Hypothalamus (tissue), 51 donors: ENCODE measurements at places on chromosomes 16 and 17.

DNA sequence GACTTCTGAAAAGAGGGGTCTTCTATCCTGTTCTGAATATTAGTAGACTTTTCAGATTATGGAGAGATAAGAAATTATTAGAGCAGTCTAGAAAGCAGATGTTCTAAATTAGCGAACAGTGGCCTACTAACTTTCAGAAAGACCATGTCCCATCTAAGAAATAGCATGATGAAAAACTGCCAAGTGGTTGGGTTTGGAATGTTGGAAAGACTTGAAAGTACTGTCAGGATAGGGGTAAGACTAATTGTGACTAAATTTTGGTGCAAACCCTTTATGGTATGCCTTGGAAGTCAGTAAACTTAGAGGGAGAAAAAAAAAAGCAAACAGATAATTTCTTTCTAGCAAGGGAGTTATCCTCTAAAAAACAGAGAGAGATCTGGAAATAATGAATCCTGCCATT lies 41.1 kb downstream of the TANGO6 start:
- no peak for DNase-seq

GRCh38 chr16:3952737-3953131 lies 72.2 kb upstream of the CREBBP start:
- no peak for DNase-seq

GRCh38 chr17:17568772-17569195 lies 22.7 kb downstream of the PEMT start:
- no peak for DNase-seq

DNA sequence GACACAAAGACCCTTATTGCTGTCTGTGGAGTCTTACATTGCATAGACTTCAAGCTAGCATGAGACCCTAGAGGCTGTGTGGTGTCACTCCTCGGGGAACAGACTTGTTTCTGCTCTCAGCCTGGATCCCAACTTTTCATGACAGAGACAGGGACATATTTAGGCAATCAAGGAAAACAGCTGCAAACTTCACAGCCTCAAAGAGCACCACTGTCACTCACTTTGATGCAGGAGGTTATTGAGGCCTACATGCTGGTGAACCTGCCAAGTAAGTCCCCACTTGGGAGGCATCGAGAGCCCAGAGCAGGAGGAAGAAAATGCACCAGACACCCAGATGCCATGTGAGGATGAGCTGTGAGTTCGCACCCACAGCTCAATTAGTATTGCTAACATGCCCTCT lies 10.3 kb downstream of the CBLN1 start:
- DNase-seq, result no peak

GRCh38 chr17:17740615-17741348 lies 59.5 kb downstream of the RAI1 start:
- peak; percentile 44 for DNase-seq

DNA sequence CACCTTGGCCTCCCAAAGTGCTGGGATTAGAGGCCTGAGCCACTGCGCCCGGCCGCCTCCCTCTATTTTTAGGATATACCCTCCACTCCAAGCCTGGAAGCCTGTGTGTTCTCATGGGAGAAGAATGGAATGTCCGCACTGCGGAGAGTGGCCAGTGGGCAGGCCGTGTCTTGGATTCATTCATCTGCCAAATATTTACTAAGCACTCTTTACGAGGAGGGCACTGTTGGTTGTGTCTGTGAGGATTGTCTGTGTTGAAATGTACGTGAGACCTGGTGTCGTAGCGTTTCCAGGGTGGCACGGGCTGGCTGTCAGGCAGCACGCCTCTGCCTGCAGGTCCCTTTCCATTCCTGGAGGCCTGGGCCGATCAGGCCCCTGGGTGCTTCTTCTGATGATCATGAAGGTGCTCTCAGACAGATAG lies 19.2 kb downstream of the PGS1 start:
- no peak for DNase-seq

DNA sequence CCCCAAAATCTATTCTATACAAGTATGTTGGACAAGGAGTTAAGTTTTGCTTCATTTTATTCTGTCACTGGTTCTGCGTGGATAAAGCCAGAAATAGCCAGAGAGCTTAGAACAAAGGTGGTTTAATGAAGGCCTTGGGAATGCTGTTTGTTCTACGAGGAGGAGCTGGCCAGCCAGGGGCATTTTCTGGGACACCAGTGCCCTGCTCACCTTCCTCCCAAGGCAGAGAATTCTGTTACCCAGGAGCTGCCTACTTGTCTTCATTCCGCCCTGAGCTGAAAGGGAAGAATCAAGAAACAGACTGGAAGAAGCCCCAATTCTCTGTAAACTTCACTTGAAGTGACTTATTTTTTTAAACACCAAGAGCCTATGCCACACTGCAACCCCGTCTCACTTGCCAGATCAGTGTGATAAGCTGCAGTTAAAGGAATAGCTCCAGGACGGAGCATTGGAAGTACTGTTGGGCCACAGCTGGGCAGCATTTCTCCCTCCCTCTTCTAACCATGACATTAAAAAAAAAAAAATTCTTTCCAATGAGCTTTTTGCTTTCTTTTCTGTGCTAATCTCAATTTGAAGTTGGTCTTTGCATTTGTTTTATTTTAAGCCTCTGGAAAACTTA lies 149.8 kb upstream of the DYNLRB2 start:
- no peak for DNase-seq

GRCh38 chr17:68450391-68450790 lies 6.9 kb downstream of the WIPI1 start:
- DNase-seq, result no peak

- DNase-seq, result no peak
Measured at GRCh38 chr17:69480245-69480644, 65.7 kb downstream of the MAP2K6 start.

DNA sequence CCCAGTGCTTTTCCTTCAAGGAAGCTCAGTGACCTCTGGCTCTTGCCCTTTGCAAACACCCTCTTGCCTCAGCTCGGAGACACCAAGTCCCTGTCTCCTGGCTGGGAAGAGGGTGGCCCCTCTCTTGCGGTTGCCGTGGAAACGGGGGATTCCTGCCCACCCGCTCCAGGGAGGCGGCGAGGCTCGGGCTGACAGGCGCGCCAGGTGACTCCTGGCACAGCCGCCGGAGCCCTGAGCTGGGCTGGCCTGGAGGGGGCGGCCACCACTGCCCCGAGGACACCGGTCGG lies 71.4 kb downstream of the ABR start:
- no peak for DNase-seq

- no peak for DNase-seq
Measured at GRCh38 chr17:4741544-4741943, 1.8 kb upstream of the CXCL16 start.

DNA sequence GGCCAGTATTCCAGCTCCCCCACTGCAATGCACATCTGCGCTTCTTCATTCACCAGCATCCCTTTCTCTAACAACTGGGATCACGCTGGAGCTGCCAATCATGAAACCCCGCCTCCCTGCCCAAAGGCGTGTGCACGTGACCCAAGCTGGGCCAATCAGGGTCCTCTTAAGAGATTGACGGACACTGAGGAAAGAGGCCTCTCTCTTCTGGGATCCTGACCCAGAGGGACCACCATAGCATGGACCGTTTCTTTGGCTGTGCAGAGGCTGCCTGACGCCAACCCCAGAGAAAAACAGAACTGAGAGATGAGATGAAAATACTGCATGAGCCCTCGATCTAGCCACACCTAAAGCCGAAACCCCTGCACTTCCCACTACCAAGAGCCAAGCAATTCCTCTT lies 32.0 kb downstream of the COTL1 start:
- peak; percentile 54 for DNase-seq

DNA sequence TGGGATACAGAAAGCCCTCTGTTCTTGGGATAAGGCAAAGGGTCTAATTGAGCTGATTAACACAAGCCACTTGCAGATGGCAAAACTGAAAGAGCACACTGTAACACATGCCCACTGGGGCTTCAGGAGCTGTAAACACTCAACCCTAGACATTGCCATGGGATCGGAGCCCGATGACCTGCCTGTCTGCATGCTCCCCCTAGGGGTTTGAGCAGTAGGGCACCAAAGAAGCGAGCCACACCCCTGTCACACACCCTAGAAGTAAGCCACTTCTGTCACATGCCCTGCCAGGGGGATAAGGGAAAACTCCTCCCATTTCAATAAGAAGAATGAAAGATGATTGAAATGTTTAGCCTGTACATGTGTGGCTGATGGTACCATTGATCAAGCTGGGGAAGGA lies 81.3 kb upstream of the IRX6 start:
- no peak for DNase-seq

- no peak for DNase-seq
Measured at GRCh38 chr17:38559051-38559879, 46.5 kb downstream of the SRCIN1 start.

- no peak for DNase-seq
Measured at GRCh38 chr17:17191961-17192381, 14.2 kb downstream of the PLD6 start.

DNA sequence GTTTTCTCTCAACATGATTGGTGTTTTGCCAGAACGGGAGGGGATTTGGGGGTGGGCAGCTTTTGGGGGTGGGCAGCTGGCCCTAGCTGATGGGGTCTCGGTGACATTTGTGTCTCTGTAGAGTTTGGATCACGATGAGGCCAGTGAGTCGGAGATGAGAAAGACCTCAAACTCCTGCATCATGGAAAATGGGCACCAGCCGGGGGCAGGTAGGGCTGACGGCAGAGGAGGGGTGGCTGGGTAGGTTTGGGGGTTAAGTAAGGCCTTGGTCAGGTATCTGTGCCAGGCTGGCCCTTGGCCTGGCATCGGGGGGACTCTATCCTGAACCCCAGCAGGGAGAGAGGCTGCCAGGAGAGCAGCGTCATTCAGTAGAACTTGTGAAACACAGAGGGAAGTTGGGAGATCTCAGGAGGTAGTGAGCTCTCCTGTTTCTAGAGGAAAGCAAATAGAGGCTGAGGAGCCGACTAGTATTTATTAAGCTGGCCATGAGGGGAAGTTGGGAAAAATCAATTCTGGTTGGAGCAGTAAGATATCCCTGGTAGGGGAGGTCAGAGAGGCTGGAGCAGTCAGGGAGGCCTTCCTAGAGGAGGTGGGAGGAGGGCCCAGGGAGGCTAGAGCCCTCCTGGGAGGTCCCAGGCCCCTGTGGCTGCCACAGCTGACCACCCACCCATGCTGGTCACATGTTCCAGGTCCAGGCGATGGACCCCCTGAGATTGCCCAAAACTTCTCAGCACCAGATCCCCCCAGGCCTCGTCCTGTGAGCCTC lies 8.1 kb downstream of the SMTNL2 start:
- no peak for DNase-seq

DNA sequence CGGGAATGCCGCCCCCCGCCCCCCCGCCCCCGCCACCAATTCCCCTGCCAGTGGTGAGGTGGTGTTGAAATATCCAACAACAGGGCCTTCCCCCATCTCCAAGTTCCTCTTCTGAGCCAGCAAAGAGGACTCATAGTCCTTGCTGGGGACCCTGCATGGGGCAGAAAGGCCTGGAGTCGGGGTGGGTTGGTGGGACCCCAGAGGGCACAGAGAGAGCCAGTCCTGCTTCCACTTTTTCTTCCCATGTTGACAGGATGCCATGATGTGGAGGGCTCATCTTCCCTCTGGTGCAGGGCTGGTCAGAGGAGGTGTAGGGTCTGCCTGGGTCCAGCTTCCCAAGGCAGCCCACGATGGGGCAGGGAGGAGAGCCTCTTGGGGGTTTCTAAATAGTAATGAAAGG lies 49.0 kb upstream of the PIK3R6 start:
- no peak for DNase-seq

DNA sequence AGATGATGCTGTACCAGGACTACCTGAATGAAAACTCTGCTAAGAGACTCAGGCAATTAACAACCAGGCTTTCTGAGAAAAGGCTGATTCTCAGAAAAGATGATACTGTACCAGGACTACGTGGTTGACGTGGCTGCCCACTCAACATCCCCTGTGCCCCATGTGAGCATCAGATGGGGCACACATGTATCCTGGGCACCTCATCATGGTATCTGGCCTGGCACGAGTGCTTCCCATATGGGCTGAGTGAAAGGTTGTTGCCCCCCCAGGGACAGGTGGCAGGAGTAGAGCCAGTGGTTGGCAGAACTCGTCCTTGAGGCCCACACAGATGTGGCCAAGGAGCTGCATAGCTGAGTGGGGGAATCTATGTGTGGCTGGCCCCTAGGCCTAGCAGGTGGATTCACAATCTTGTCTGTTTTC lies 3.5 kb upstream of the CES4A start:
- no peak for DNase-seq

- DNase-seq, result no peak
Measured at GRCh38 chr17:48642059-48642842, 16.1 kb upstream of the HOXB9 start.

- no peak for DNase-seq
Measured at GRCh38 chr16:89089120-89089519, 4.5 kb upstream of the ACSF3 start.

DNA sequence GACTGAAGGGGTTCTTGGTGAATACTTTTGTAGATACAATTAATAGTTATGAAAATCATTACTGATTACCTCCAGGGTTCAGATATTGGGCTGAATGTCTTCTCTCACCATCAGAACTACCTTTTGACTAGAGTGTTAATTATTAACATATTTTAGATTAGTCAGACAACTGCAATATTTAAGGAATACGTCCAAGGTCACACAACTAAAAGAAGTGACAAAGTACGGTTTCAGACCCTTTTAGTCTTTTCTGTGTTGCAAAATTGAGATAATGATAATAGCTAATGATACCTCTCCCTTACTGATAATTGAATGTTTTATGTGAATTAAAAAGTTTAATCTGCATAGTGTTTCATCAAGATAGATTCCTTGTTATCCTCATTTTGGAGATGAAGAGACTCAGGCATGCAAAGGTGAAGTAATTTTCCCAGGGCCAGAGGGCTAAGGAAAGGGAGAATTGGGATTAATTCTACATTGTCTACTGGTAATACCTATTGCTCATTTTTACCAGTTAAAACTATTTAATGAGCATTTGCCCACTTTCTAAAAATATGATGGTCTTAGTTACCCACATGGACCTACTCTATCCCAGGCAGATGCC lies 107.3 kb downstream of the WWOX start:
- no peak for DNase-seq
